ENCODE measurements at places on chromosomes 12 and 14.
A peak's percentile ranks its signal among the peaks of the same experiment; 100 is the strongest.

- DNase-seq = no peak
Measured at GRCh38 chr12:120787889-120788288, 62.3 kb downstream of the ACADS start.

DNA sequence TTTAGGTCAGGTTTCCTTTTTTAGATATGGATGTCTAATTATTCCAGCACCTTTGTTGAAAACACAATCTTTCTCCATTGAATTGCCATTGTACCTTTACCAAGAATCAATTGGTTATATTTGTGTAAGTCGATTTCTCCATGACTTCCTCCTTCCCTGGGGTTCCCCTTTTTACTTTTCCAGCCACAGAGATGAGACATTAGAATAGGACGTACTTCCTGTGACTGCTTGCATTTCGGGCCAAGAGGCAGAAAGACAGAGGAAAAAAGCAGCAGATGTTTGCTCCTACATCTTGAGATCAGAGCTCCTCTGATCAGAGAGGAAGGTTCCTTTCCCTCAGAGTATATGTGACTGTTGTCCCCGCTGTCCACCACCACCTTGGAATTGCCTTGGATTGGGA, 453.7 kb upstream of the RGS6 start:
- no peak for DNase-seq

- DNase-seq = no peak
Measured at GRCh38 chr14:53330441-53330840, 177.3 kb upstream of the DDHD1 start.

- no peak for DNase-seq
Measured at GRCh38 chr14:103205541-103205906, 82.3 kb downstream of the TNFAIP2 start.

DNA sequence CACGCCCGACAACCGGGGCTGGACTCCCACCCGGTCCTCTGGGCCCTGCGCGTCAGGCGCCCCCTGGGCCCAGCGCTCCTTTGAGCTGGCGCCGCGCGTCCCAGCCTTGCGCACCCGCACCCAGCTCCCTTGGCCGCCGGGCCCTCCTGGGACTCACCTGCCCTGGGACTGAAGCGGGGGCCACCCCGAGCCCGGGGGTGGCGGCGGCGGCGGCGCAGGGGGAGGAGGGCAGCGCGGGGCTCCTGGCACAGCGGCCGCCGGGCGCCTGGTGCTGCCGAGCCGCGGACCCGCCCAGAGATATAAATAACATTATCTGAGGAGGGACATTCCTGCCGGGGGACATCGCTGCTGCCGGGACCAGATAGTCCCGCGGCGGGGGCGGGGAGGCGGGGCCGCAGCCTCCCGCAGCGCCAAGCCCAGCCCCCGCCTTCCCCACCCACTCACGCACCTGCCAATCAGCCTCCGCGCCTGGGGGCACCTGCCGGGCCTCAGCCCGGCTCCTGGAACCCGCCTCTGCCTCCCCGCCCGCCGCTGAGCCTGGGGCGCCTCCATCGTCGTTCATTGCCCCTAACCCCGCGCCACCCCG, at the start of gene SPTB:
SPTB (minus strand) TSS at position 273 of the 586 bp plus-strand sequence. CDS start 56,813 bp downstream, outside the sequence.
- peak; percentile 53 for DNase-seq

DNA sequence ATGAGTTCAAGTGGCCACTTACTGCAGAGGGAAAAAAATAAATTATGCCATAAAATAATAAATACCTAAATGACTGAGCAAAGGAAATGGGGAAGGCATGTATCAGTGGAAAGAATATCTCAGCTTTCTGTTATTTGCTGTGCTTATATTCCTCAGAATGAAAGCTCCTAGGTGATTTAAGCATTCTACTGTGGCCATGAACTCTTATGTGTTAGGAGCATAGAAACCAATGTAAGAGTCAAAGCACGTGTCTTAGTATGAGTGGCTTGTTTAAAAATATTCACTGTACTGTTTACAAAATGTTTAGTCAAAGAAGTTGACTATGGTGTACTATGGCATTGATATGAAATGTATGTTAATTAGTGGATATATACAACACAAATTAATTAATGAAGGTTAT, 59.0 kb upstream of the RTL1 start:
- no peak for DNase-seq

- peak; percentile 43 for DNase-seq
Measured at GRCh38 chr14:105281371-105282097, 19.3 kb downstream of the BRF1 start.

GRCh38 chr12:113673458-113674238, 202.0 kb upstream of the LHX5 start:
- DNase-seq = no peak

- DNase-seq = no peak
Measured at GRCh38 chr12:77882709-77883108, 52.0 kb downstream of the NAV3 start.

DNA sequence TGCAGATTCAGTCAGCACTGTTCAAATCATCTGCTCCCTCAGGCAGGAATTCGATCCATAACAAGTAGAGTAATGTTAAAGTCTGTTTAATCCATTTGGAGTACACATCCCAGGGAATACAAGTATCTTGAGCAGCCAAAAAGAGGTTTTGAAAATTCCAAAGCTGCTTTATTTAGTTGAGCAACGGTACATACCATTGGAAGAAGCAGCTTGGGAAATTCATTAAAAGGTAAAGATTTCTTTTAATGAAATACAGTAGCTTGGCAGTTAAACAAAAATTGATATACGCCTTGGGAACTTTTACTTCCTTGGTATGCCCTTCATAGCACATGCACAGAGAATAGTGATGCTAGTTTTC, 153.8 kb downstream of the LRIG3 start:
- DNase-seq = no peak

DNA sequence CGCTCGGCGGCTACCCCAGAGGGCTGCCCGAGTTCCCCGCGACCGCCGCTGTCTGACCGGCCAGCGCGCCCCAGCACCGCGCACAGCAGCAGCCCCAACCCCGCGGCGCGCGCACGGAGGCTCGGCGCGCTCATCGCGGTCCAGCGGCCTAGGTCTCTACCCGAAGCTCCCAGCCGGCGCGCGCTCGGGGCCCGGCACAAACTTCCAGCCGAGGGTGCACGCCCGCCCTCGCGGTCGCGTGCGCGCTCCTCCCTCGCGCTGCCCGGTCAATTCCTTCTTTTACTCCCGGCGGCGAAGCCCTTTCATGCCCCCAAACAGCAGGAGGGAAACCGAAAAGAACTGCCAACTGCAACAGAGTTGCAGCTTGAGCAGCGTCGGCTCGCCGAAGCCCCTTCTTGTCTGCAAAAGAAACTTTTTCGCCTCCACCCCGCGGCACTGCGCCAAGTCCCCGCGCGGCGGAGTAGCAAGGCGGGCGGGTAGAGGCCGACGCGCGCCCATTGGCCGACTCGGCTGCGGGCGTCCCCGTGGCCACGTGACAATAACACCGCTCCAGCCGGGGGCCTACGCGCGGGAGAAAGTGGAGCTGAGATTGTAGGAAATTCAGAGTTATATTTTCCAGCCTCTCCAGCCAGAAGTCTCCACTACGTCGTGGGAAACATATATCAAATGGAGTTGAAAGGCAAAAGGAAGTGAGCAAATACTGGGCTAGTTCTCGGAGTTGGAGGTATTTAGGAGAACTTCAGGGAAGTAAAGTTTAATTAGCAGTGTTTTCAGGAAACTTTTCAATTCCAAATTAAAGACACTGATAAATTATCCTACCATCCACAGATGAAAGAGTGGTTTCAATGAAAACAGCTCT, at the start of gene LRIG3:
LRIG3 (minus strand) TSS at position 403 of the 859 bp plus-strand sequence; CDS start at position 134, 269 bp downstream.
- DNase-seq = no peak

DNA sequence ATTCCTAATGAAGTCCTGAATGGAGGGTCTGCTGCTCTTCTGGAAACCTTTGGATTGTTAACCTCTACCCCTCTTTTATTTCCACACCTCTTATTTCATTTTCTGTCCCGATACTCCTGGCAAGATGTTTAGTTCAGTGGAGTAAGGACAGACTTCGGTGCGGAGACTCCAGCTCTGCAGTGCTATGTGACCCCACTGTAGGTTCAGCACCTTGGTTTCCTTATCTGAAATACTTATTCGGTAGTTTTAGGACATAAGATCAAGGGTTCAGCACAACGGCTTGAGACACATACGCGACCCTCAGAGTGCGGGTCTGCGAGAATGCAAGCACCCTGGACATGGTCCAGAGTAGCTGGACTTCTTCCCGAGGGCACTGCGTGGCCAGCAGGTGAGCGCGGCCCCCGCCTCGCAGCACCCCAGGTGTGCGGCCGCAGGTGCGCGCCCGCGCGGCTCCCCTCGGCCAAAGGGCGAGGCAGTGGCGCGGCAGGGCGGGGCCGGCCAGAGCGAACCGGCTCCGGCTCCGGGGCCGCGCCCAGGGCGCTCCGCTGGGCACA, 465 bp upstream of the FGD4 start:
- DNase-seq = no peak

GRCh38 chr14:70683983-70684382, 42.3 kb downstream of the TTC9 start:
- no peak for DNase-seq

DNA sequence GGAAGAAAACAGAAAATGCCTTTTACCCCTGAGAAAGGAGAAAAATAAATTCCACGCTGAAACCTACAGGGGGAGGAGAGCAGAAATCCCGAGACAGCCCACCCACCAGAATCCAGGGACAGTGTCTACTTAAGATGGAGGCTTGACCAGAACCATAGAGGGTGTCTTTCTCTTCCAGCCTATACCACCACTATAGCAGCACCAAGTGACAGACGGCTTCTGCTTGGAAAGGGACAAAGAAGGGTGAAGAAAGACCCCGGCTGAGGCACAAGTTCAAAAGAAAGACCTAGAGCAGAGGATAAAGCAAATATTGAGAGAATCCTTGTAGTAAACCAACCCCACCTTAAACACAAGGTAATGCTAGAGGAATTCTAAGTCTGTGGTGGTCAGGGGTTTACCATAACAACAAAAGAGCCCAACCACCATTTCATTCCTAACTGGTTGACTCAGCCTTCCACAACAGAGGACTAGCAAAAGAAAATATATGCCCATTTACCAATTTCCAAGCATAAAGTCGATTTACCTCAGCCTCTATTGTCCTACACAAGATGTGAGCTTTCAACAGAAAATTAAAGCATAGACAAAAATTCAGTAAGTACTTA, 105.3 kb upstream of the FOXG1 start:
- DNase-seq = no peak

- DNase-seq = peak; percentile 32
Measured at GRCh38 chr14:92686900-92687427, 61.5 kb downstream of the LGMN start.

- DNase-seq = no peak
Measured at GRCh38 chr14:22226381-22226780, 362.6 kb downstream of the DAD1 start.

- no peak for DNase-seq
Measured at GRCh38 chr12:64261813-64262212, 39.7 kb upstream of the KICS2 start.

GRCh38 chr12:129440278-129440677, 463.5 kb downstream of the TMEM132D start:
- DNase-seq = no peak

DNA sequence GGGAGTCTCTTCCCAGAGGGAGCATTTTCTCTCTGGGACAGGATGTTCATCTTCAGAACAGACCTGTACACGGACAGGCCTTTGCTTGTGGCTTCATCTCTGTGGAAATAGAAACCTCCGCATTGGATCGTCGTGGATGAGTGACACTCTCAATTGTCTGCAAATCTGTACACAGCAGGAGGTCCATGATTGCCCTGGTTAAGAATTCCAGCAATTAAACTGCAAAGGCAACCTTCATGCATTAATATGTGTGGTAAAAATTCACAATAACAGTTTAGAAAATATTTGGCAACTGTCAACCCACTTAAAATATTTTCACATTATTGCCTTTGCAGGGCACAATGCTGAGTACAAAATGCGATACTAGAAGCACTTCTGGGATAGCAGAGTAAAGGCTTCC, 149.8 kb upstream of the SFSWAP start:
- no peak for DNase-seq

GRCh38 chr12:132439333-132439904, 50.5 kb upstream of the FBRSL1 start:
- DNase-seq = no peak

- DNase-seq = no peak
Measured at GRCh38 chr12:54660320-54660962, 12.3 kb upstream of the DCD start.

DNA sequence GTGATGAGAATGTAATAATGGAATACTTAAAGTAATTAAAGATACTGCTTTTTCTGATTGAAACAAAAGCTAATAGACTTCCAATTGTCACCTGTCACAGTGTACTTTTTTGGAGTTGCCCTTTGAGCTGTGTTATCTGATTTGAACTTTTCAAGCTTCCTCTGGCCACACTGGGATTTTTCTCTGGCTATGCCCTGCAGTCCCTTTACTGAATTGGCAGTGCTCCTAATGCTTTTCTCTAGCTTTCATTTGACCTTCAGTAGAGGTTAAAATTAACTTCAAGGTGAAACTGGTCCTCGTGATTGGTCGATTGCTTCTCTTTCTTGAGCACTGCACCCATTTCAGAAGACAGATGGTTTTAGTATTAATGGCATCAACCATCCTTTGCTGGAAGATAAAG, 89.2 kb downstream of the CRADD start:
- no peak for DNase-seq

DNA sequence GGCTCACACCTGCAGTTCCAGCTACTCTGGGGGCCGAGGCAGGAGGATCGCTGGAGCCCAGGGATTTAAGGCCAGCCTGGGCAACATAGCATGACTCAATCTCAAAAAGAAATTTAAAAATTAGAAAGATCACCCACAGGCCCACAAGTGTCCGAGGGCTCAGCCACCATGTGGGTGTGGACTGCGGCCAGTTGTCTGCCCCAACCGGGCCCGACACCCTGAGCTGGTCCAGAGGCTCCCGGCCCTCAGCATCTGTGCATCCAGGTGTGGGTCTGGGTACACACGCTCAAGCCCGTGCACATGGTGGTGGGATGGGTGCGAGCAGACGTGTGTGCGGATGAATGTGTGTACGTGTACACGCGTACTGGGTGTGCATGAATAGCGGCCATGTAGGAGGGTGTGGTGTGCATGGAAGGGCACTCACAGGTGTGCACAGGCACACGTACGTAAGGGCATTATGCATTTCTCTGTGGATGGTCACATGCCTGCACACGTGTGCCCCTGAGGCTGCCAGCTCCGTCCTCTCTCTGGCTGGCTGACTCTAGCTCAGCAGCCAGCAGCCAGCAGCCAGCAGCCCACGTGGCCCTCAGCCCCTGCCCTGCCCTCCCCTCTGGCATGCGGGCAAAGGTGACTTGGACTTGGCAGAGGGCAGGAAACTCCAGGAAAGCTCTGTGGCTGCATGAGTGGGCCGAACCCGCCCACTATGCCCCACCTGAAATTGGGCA, 23.3 kb upstream of the NUDT14 start:
- no peak for DNase-seq

GRCh38 chr12:54060174-54060974, 6.7 kb downstream of the HOXC4 start:
- no peak for DNase-seq
